Activated T-cell treated with anti-CD3 and anti-CD28 coated beads for 4 hours (primary cell): ENCODE measurements at places on chromosomes 2 and 18.

DNA sequence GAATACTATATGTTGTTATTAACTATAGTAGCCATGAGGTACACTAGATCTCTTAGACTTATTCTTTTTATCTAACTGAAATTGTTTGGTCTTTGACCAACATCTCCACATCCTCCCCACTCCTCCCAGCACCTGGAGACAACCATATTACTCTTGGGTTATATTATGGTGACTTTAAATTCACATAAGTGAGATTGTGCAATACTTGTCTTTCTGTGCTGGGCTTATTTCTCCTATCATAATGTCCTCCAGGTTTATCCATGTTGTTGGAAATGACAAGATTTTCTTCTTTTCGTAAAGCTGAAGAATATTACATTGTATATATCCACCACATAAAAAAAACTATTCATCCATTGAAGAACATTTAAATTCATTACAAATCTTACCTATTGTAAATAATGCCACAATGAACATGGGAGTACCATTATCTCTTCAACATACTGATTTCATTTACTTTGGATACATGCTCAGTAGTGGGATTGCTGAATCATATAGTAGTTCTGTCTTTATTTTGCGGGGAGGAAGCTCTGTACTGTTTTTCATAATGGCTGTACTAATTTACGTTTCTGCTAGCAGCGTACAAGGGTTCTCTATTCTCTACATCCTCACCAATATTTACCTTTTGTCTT lies 159.2 kb upstream of the SCN7A start:
- DNase-seq: no peak

DNA sequence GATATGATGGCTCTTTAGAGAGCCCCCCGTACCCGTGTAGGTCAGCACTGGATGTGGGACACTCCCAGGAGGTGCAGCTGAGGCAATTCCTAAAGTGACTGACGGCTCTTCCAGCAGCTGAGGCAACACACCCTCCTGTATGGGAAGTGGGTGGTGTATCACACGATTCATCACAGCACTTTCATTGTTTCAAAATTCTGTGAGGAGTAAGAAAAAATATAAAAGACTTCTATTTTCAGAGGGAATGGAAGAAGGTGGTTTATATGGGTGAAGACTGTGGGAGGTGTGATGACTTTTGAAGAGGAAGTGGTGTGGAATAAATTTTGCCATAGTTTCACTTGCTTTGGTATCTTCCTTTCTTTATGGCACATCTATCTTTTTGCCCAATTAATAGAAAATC lies 22.3 kb downstream of the QPCT start:
- no peak for DNase-seq

- no peak for DNase-seq
Measured at GRCh38 chr2:189104934-189105333, 74.6 kb downstream of the COL5A2 start.

DNA sequence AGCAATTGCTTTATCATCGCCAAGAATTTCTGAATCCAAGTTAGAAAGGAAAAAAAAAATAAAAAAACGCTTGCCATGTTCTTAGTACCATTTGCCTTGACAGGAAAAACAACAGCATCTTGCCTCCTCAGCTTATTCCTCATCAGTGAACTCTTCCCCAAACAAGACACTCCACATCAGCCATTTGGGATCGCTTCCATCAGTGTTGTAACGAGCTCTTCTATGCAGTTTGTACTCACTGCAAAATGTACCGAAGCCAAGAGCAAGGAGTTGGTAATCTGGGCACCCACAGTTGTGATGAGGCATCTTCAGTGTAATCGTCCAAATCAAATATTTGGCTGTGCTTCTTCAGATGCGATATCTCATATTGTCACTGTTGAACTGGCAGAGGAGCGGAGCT lies 503.7 kb downstream of the TMEM182 start:
- DNase-seq: no peak

DNA sequence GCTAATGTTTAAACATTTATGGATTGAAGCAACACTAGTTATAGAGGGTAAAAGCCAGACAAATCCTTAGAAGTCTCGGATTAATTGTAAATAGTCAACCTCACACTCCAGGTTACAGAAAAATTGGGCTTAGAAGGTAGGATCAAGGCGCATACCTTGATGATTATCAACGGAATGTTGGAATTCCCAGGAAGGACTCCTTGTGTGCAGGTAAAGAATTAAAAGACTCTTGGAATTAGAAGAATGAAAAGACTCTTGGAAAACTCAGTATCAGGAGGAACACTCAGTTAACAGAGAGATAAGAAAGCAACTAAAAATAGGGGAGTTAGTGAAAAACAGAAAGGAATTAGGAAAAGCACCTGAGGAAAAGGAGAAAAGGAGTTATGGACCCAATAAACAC lies 29.3 kb upstream of the EPHA4 start:
- no peak for DNase-seq

DNA sequence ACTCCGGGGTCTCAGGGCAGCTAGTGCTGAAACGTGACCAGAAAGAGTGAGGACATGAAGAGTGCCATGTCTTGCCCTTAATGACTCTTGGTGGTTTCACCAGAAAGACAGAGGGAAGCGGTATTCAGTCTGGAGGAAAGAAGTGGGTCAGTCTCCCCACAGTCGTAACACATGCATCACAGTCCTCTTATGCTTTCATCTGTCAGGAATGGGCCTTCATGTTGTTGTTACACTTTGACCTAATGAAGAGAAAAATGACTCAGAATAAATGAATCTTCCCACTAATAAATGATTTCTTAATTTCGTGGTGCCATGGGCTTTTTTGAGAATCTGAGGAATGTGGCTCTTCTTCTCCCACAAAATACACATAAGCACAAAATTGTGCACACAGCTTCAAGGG lies 103.2 kb downstream of the SLC8A1 start:
- no peak for DNase-seq

GRCh38 chr2:64398516-64399129 lies 55.3 kb upstream of the LGALSL start:
- DNase-seq: no peak

DNA sequence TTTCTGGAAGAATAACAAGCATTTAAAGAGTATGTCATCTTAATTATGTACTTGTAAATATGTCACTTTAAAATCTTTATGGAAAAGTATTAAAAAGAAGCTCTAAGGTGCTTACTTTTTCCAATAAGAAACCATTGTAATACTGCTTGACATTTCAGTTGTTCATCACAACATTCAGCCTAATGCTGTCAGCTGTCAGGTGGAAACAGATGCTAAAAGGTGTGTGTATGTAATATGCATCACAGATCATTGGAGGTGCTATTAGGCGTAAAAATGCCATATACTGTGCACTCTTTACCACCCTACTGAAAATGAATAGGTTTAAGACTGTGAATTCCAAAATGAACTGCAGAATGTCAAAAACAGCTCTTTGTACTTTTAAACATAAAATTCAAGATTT lies 40.3 kb downstream of the METTL8 start:
- DNase-seq: no peak

DNA sequence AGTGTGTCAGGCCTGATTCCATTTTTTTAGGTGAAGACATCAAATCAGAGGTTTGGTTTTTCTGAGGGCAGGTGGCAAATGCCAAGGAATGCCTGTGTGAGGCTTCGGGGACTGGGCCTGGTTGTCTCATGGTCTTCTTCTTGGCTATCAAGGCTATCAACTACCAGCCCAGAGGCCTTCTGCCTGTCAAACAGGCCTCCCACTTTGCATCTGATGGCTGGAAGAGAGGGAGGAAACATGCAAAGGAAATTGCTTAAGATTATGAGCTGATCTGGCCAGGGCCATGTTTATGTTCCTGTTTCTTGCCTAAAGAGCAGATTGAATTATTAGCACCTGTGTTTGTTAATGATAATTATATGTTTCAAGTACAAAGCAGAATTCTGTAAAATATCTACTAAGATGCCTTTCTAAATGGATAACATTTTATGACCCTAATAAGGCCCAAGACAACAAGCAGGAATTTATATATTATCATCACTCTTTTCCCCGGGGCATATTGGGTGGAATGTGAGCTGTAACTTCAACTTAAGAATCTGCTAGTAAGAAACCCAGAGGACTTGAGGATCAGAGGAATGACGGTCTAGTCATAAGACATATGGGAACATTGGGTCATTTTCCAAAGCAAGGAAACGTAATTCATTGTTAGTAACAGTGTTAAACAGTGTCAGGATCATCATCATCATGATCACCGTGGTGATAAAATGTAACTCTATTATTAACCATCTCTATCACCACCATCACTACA lies 123.2 kb downstream of the LYPD6B start:
- no peak for DNase-seq

DNA sequence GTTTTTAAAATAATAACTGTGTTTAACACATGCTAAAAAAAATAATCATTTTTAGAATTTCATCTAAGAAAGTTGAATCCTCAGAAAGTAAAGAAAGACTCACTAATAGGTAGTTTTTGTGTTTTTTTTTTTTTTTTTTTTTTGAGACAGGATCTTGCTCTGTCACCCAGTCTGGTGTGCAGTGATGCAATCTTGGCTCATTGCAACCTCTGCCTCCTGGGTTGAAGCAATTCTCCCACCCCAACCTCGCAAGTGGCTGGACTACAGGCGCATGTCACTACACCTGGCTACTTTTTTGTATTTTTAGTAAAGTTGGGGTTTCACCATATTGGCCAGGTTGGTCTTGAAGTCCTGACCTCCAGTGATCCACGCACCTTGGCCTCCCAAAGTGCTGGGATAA lies 7.1 kb downstream of the CKAP2L start:
- no peak for DNase-seq

DNA sequence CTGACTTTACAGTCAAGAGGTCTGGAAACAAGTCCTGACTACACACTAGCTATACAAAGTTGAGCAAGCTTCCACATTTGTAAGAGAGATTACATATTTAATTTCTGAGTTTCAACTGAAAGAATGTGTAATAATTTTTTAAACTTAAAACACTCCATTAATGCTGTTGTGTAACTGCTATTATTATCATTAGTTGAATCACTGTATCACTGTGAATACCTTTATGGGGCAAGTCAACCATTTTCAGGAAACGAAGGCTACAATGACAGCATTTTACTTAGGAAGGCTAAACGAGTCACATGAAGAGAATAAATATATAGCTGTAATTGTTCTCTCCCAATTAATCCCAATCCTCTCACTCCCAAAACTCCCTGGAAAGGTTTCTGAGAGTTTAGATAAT lies 46.3 kb downstream of the TRIP12 start:
- DNase-seq: no peak

DNA sequence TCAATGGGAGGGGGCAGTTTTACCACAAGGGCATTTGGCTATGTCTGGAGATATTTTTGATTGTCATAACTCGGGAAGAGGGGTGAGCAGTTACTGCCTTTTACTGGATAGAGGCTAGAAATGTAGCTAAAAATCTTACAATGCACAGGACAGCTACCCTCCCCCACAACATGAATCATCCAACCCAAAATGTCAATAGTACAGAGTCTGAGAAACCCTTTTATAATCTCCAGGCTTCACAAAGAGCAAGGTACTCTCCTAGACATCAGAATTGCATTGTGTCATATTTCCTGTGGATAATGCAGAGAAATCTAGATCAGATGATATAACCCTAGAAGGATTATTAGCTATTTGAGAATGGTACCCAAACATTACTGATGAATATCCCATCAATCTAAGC lies 277.1 kb upstream of the NRP2 start:
- no peak for DNase-seq

DNA sequence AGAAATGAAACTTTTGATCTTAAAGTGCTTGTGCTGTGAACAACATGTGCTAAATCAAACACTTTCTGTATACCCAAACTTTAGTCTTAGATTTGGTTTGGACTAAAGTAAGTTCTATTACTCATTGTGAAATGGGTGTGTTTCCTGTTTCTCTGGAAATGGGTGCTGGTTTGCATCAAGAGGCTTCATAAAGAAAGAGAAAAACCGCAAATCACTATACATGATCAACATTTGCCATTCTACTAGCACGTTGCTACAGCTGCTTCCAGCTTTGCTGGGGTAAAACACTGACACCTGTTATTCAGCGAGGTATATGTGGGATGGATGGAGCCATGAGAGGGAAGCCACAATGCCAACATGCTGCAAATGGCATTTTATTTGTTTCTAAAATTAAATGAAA lies 547.0 kb upstream of the ACVR2A start:
- DNase-seq: peak; percentile 2

DNA sequence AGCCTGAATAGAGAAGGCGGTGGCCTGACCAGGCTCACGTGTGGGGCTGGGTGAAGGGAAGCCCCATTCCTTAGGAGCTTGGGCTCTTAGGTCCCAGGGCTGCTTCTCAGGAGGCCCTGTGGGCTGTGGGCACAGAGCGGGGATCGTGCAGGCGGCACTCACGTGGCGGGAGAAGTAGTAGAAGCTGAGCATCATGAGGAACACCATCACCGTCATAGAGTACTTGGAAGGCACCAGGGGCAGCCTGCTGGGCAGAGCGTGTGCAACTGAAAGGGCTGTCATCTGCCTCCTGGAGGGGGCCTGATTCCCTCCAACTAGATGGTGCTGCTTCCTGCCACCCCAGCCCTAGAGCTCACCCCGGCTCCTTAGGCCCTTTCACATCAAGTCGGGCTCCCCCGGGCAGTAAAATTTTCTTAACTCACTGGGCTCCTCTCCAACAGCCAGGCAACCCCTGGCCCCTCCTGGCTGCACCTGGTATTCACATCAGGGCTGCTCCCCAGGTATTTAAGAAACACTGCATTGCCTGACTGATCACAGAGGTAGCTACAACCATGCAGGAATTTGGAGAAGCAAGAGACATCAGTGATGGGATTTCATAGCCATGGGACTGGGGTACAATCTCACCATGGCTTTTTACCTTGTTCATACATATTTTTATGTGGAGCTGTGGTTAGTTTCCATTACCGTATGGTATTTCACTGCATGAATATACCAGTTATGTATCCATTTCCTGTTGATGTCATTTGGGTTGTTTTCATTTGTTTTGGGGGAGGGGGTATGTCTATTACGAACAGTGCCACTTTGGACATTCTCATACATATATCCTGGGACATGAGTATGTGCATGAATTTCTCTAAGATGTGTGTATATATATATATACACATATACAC lies 32.9 kb downstream of the CENPO start:
- no peak for DNase-seq

GRCh38 chr2:139170406-139170805 lies 390.2 kb upstream of the NXPH2 start:
- no peak for DNase-seq

DNA sequence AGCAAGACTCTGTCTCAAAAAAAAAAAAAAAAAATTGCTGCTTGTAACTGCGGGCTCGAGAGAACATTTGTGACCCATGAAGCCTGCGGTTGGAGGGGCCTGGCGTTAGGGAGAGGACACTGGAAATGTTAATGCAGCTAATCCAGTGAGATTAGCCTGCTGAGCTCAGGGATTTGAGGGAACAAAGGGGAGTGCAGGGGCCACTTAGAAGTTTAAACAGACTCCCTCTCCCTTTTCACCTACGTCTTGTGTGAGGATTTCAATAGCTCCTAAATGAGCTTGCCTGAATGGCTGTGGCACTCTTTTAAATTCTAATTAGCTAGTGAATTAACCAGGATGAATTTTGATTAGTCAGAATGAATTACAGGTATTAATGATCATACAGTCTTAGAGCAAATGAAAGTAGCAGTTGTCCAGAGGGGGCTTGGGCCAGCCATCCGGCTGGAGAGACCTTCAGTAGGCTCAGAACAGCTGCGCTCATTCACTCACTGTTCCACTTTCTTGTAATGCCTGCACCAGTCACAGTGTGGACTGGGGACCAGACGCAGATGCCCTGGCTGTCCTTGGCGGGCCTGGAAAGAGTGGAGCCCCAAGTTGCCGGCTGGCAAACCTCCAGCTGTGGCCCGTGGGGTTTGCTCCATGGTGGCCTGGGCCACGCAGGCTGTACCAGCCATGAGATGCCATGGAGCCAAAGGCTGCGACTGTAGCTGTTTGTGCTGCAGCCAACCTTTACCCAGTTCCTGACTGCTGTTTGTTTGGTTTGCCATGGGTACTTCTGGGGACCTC lies 20.8 kb downstream of the LDLRAD4 start:
- DNase-seq: no peak

GRCh38 chr2:239101807-239102206 lies 253.9 kb downstream of the TWIST2 start:
- DNase-seq: no peak
